ENCODE measurements at places on chromosomes 1 and 21. TPM values are rescaled to one million over a fixed set of nuclear protein-coding genes. Genes with fewer than 3 reads are reported as not detected.

The S100A5 gene
- not detected for total RNA-seq

The AADACL4 gene
- total RNA-seq: not detected

The GSTM1 gene
- total RNA-seq: not detected

The NT5C1A gene
- total RNA-seq: 0.42 TPM

The TMEM82 gene
- not detected for total RNA-seq

The MROH9 gene
- total RNA-seq: not detected

The S100A4 gene
- total RNA-seq: 512 TPM

The ETV3L gene
- not detected for total RNA-seq

The LRIG2 gene
- total RNA-seq: 13.4 TPM

The GABRD gene
- not detected for total RNA-seq

The IFNGR2 gene
- 150 TPM for total RNA-seq

The KTI12 gene
- 9.7 TPM for total RNA-seq

The F13B gene
- total RNA-seq: not detected

The OXCT2 gene
- total RNA-seq: 0.87 TPM

The VASH2 gene
- 3.0 TPM for total RNA-seq

The SELP gene
- total RNA-seq: 13.4 TPM

The KCNJ10 gene
- total RNA-seq: 0.16 TPM

The MATN1 gene
- not detected for total RNA-seq

DNA sequence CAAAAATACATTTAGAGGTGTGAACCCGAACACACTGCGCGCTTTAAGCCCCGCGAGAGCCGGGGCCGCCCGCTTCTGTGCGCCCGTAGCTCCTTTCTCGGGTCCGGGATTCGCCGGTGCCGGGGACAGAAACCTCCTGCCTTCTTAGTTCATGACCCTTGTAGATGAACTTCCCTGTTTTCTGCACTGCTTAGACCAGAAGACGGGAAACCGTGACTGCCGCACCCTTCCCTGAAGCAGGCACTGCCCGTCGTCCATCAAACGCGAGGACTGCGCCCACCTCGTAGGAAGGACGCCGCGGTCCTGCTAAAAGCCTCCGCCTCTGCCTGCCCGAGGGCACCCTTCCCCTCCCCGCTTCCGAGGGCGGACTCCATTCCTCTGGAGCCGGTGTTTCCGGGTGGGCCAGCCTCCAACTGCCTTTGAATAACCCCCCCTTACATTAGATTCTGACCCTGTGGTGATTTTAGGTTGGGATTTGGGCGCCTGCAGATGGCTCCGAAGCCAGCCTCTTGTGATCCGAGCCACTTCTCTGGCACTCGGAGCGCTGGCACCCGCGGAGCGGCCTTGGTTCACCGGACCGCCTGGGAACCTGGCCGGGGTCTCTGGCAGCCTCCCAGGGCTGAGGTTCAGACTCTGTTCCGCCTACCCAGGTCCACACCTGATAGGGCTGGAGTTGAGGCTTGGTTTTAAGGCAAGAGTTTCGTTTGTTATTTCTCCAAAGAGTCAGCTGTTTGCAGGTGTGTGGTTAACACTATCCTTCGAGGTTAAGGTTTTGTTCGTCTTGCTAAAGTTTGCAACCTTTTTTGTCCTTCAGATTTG, 1.2 kb upstream of the PTTG1IP start:
- no peak for DNase-seq

GRCh38 chr1:26023826-26024225, 2.3 kb downstream of the EXTL1 start:
- no peak for DNase-seq

- DNase-seq: no peak
These were observed 484 bp downstream of the DFFB start for GRCh38 chr1:3857791-3858129.

- DNase-seq: no peak
These were observed 31.7 kb downstream of the ATP1A1 start for GRCh38 chr1:116404699-116405098.

GRCh38 chr1:73593364-73593763, 604.6 kb downstream of the LRRIQ3 start:
- DNase-seq: no peak

GRCh38 chr1:220076861-220077762, 12.5 kb downstream of the BPNT1 start:
- DNase-seq: no peak

- DNase-seq: no peak
These were observed 80.8 kb upstream of the SLC2A1 start for GRCh38 chr1:43039228-43040055.

GRCh38 chr1:157831968-157832626, 9.5 kb downstream of the CD5L start:
- no peak for DNase-seq

GRCh38 chr1:53369761-53370160, 41.9 kb upstream of the LRP8 start:
- DNase-seq: peak; percentile 39

- DNase-seq: no peak
These were observed 43.2 kb upstream of the FMO2 start for GRCh38 chr1:171141688-171142415.

DNA sequence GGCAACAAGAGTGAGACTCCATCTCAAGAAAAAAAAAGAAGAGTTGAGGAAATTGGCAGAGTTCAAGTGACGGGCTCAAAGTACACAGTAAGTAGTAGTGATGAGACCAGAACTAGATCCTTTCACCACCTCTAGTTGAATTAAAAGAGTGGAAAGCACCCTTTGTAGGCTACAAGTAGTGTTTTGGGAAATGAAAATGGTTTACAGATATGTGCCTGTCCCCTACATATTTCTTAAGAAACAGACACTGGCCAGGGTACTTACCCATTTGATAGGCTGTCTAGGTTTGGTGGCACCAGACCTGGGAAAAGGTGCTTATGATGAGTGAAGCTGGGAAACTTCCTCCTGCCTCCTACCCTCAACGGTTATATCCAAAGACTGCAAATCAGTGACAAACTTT, 163.7 kb upstream of the BEND5 start:
- no peak for DNase-seq

DNA sequence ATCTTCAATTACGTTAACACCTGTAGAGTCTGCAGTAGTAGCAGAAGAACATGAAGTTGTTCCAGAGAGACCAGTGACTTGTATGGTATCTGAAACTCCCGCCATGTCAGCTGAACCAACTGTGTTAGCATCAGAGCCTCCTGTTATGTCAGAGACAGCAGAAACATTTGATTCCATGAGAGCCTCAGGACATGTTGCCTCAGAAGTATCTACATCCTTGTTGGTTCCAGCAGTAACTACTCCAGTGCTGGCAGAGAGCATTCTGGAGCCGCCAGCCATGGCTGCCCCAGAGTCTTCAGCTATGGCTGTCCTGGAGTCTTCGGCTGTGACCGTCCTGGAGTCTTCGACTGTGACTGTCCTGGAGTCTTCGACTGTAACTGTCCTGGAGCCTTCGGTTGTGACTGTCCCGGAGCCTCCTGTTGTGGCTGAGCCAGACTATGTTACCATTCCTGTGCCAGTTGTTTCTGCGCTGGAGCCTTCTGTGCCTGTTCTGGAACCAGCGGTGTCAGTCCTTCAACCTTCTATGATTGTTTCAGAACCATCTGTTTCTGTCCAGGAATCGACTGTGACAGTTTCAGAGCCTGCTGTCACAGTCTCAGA, 10.3 kb downstream of the SON start:
- no peak for DNase-seq

DNA sequence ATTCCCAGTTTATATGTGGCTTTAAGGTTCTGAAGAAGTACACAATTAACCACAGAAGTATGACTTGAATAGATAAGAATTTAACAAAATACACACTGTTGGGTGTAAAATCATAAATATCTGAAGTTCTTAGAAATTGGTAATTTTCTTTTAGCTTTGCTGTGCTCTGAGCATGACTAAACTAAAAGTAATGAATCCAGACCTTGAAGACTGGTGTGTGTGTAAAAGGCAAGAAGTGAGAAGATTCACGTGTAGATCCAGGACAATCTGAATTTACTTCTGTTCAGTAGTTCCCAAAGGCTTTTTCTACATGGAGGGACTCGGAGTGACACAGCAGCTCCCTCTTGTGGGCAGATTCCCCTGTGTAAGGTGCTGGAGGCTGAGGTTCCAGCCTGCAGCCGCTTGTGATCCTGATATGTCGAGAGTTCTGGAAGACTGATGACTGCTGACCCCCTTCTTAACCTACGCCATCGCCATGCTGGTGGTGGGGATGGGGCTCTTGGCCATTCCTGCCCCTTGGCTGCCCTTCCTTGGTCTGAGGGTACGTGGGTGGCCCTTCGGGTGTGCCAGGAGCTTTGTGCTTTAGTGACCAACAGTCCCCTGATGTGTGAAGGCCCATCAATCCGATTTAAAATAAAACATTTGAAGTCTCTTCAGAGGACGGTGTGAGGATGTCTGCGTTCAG, 62.7 kb downstream of the ADARB1 start:
- DNase-seq: no peak

DNA sequence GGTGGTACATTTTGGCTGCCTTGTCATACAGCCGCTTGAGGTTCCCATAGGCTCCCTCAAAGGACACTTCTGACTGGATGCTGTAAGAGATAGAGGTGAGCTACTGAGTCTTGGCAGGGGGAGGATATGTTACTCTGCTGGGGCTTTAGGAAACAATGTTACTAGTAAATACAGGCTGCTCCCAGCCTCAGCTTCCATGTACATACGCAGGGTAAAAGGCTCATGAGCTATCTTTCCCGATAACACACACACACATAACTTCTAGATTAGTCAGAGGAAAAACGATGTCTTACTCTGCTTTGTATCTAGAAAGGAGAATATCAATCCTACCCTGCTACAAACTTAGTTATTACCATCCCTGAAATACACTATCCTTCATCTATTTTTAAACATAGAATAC, 14.3 kb downstream of the SMG5 start:
- DNase-seq: no peak

DNA sequence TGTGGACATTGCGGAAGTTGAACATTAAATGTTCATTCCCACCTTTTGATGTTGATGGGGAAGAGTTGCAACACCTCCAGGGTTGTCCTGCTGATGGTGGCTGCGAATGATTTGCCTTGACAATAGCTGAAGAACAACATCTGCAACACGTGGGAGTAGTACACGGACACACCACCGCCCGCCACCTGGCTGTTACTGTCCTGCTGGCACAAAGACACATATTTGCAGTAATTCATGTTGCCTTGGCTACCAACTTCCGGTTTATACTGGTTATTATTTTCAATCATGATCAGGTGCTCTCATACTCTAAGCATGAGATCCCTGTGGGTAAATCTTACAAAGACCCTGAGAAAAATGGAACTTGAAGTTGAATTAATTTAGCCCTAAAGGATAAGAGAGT, 55.2 kb downstream of the UBR4 start:
- DNase-seq: no peak

GRCh38 chr1:227781314-227781930, 34.1 kb upstream of the PRSS38 start:
- peak; percentile 87 for DNase-seq

- no peak for DNase-seq
These were observed 698.5 kb upstream of the BRINP3 start for GRCh38 chr1:191176131-191176530.

GRCh38 chr1:246300626-246301549, 206.2 kb downstream of the SMYD3 start:
- no peak for DNase-seq

DNA sequence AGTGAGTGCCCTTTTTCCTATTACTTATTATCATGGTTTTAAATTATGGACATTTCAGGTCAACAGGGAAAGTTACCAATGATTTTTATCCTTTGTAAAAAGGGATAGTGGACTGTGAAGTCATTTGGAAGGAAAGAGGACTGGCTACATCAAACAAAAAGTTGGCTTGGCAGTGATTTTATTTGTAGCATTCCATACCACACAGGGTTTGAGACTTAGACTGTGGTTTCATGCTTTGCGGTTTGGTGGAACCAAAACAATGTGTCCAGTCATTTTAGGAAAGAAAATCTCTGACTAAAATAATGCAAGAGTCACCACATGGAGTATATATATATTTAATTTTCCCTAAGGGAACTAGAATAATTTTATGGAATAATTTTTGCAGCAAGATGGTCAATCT, 239.5 kb downstream of the HMCN1 start:
- no peak for DNase-seq

- DNase-seq: peak; percentile 33
These were observed 160.3 kb downstream of the PTPRU start for GRCh38 chr1:29396438-29397255.

GRCh38 chr1:9240914-9241820, 6.6 kb downstream of the H6PD start:
- no peak for DNase-seq

- no peak for DNase-seq
These were observed 42.7 kb downstream of the SGIP1 start for GRCh38 chr1:66576645-66577044.

DNA sequence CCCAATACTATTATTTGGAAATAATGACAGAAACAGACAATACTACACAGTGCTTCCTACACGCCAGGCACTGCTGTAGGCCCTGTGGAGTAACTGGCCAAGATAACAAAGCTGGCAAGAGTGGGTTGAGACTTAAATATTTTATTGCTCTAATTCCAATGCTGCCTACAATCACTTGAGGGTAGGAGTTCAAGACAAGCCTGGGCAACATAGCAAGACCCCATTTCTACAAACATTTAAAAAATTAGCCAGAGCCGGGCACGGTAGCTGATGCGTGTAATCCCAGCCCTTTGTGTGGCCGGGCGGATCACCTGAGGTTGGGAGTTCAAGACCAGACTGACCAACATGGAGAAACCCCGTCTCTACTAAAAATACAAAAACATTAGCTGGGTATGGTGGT, 9.3 kb upstream of the PABPC4 start:
- peak; percentile 59 for DNase-seq

DNA sequence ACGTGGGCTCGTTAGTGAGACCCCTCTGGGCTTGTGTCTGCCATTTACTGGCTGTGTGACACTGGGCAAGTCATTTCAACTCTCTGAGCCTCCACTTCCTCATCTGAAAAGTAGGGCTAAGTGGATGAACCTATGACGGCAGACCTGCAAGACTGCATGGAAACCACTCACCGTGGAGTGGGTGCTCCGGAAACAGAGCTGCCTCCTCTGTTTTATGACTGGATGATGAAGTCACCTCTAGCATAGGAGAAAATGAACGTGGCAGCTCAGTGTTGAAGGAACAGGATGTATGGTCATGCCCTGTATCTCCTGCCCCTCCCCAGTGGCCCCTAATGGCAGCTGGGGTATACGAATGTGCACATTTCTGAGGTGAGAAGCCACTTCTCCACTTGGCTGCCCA, 40.5 kb downstream of the STPG1 start:
- DNase-seq: no peak

DNA sequence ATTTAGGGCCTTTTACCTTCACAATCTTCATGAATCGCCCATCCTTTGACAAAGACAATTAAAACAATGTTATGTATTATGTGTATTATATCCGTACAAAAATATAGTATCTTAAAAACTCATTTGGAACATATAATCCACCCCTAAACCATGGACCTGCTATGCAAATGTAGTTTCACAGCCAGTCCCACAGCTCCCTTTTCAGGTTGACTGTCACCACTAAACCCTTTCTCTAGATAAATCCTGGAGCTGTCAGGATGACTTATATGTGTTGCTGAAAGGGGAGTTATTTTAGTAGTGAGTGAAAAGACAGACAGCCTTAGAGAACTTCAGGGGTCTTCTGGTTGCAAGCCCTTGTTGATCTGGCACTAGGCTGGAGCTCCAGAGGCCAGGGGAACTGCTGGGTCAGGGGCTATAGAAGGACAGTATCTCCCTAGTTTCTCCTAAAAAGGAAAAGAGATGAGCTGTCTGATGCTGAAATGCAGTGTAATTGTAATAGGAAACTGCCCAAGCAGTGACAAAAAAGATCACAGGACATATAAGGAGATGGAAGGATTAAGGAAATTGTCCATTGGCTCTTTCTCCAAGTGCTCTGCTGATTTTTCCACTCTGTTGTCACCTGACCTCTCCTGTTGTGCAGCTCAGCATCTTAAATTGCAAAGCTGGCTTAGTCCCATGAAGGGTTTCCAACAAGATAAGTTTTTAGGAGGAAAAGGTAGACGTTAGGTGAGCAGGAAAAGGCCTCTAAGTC, 127.7 kb downstream of the S1PR1 start:
- no peak for DNase-seq

Measured in mesenteric fat pad (tissue), 1 donor.